Suppressor macrophage (primary cell): ENCODE measurements at places on chromosomes 5 and 9.
A peak's percentile ranks its signal among the peaks of the same experiment; 100 is the strongest.

- DNase-seq = no peak
Observed at GRCh38 chr9:38371495-38371894, 21.0 kb upstream of the ALDH1B1 start.

DNA sequence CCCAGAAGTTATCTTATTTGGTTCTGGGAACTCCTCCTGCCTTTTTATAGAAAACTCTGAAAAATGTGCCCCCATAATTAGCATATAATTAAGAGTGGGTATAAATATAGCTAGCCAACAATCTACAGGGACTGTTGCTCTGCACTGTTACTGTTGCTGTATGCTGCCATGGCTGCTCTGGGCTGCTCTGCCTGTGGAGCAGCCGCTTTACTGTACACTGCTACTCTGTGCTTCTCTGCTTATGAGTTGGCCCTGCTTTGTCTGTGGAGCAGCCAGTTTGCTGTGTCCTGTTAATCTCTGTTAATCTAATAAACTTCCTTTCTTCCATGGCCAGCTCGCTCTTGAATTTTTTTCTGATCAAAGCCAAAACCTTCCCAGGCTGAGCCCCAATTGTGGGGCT is 2244.0 kb upstream of the ACO1 start:
- no peak for DNase-seq

DNA sequence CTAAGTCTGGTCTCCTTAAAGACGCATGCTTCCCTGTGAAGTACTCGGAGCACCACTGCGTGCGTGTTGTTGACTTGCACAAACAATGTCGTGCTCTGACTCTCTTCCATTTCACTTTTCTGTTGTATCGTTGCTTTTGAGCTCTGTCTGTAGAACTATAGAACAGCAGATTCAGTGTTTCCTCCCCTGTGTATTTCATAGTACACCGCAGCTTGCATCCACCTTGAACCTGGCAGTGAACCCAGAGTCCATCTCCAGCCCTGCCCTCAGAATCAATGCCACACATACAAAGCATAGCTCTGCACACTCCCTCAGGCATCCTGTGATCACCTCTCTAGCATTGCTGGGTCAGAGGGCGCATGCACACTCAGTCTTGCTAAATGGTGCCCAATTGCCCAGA is 37.2 kb upstream of the ADAMTS2 start:
- no peak for DNase-seq

DNA sequence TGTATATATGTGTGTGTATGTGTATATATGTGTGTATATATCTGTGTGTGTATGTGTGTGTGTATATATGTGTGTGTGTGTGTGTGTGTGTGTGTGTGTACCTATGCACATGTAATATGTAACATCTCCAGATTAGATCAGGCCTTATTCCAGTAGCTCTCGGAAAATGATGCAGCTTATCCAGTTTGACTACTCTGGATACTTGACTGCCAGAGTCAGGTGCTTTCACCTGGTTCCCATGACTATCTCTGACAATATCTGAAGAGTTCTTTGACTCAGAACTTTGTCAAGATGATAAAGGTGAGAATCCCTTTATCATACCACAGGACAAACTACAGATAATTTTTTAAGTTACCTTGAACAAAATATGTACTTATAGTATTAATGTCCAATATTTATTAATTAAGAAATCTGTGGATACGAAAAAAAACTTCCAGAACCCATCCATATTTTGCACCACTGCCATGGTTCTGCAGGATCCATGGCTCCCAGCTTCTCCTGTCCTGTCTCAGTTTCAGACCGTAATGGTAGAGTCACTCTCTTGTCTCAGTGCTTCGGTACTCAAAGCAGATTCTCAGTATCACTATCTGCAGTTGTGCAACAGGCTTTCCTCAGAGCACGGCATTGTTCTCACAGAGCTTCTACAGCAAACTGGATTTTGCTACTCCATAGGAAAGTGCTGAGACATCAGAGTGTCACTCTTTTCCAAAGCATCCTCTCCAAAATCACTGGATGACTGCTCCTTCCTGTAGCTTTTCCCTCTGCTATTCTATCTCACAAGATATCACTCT is 164.4 kb upstream of the SLC12A2 start:
- no peak for DNase-seq

DNA sequence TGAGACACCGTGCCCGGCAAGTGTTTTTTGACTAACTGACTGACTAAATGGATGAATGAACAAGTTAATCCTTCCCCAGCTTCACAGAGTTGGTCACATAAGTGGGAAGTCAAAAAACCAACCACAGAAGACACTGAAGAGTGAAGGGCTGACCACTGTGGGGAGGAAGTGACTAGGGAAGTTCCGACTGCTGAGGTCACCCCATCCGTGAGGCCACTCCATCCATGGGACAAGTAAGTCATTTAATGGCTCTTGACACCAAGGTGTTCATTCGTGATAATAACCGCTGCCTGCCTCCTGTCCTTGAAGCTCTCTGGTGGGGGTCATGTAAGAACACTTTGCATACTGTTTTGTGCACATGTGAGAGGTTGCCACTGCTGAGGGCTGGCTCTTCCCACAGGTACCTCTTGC is 22.2 kb upstream of the CXCL14 start:
- DNase-seq = peak; percentile 70

GRCh38 chr5:123659011-123659410 is 147.0 kb downstream of the CSNK1G3 start:
- no peak for DNase-seq

- peak; percentile 93 for DNase-seq
Observed at GRCh38 chr5:67998709-67999261, 216.8 kb upstream of the PIK3R1 start.

DNA sequence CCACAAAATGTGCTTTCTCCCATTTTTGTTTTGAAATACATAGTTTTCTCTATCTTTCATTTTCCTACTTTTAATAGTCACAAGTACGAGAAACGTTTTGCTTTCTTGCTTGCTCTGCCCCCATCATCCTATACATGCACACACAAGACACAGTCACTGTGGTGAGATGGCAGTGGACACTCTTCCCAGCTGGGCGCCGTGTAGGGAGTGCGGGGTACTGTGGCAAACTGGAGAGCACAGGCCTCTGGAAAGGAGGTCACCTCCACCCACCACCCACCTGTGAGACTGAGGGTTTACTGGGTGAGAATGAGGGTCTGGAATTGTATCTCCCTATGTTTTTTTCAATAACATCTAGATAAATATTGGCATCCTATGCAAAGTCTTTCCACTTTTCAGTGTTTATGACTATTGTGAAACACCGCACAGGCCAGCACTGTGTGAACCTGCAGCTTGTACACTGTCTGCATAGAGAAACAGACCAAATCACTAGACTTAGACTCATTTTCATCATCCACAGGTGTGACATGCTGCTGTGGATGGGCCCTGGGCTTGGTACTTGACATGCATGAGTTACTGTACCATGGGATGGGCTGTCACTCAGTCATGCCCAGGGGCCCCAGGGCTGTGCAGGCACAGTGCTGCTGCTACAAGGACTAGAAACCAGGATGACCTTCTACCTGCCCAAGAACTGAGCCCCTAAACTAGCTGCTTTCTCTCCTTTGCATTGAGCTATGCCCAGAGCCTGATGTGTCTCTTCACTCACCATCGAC is 118.1 kb upstream of the LMX1B start:
- no peak for DNase-seq

- DNase-seq = no peak
Observed at GRCh38 chr5:126954981-126955380, 75.4 kb downstream of the MARCHF3 start.

DNA sequence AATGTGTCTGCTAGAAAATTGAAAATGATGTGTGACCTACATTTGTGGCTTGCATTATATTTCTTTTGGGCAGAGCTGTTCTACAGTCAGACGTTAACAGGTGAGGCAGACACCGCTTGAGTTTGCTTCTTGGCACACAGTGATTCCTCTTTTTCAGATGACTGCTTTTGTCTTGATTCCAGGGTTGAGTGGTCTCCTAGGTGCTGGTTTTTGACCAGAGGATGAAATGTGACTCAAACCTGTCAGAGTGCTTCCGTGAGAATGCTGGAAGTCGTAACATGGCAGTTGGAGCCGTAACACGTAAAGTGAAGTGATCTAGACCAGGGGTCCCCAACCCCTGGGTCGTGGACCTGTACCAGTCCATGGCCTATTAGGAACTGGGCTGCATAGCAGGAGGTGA is 28.3 kb upstream of the NDFIP1 start:
- DNase-seq = no peak

GRCh38 chr9:78252616-78253015 is 16.7 kb downstream of the CEP78 start:
- peak; percentile 26 for DNase-seq

DNA sequence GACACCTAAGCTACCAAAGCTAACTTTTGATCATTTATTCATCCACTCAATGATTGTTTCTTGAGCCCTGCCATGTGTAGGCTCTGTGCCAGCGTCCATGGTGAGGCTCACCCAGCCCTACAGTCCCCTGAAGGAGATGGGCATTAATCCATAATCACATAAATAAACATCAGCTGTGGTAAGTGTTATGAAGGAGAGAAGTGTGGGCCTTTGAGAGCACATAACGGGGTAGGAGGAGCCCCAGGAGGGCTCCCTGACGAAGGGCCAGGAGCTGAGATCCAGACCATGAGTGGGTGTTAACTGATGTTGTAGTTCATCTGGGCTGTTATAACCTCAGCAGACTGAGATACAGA is 53.9 kb upstream of the AFAP1L1 start:
- DNase-seq = no peak

DNA sequence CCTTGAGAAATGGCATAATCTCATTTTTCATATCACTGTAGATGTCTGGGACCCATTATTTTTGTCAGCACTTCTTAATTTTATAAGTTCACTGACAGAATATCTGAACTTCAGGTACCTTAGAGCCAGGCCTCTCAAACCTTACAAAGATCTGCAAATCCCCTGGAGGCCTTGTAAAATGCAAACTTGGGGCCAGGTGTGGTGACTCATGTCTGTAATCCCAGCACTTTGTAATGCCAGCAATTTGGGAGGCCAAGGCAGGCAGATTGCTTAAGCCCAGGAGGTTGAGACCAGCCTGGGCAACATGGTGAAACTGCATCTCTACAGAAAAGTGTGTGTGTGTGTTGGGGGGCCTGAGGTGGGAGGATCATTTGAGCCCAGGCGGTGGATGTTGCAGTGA is 30.8 kb downstream of the RASGRF2 start:
- DNase-seq = no peak

DNA sequence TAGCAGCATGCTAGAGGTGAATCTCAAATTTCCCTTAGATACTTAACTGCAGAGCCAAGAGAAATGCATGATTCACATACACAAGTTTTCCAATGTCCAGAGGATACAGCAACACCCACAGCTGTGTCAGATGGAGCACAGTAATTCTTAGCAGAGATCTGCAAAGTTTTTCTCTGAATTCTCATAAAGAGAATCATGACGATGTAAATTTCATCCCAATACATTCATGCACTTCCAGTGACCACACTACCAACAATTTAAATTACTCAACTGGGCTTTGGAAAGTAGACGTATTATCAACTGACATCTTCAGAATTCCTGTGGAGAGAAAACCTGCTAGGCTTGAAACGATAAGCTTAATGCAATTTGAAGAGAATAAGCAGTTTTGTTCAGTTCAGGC is 378.8 kb upstream of the TLE4 start:
- no peak for DNase-seq

DNA sequence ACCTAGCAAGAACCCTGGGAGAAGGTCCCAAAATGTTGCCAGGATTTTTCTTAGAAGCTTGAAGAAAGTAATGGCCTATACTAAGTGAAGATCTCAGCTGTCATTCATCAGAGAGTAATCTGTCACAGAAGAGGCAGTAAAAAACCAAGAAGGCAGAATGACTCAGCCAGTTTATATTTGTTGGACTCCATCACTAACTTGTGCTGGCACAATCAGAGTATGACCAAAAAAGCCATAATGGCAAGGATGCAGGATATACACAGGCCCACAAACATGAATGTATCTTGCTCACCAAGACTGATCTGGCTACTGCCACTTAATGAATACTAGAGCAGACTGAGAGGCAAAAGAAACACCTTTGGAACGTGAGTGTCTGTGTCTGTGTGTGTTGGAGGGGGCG is 104.0 kb upstream of the POU5F2 start:
- DNase-seq = no peak

- DNase-seq = no peak
Observed at GRCh38 chr5:150254774-150255173, 34.8 kb downstream of the CAMK2A start.

- DNase-seq = no peak
Observed at GRCh38 chr5:160081495-160081894, 37.8 kb downstream of the PWWP2A start.

DNA sequence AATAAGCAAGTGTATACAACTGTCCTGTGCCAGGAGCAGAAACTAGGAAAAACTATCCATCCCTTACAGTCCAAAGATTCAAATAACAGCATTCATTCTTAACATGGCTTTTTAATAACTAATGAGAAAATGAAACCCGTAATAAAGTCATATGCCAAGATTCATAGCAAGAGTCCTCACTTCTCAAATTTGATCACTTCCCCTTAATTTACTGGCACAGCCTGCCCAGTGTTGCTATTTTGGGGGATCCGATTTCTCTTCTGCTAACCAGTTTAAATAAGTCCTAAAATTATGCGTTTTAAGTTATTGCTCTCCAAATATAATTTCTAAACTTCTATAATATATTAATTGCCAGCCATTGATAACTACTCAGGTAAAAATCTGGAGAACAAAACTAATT is 177.0 kb upstream of the PTGER4 start:
- peak; percentile 81 for DNase-seq

GRCh38 chr9:116873937-116874914 is 187.1 kb downstream of the TRIM32 start:
- DNase-seq = no peak

- DNase-seq = no peak
Observed at GRCh38 chr5:153223376-153223775, 267.1 kb upstream of the GRIA1 start.

GRCh38 chr5:132274050-132274792 is 16.7 kb downstream of the PDLIM4 start:
- no peak for DNase-seq

DNA sequence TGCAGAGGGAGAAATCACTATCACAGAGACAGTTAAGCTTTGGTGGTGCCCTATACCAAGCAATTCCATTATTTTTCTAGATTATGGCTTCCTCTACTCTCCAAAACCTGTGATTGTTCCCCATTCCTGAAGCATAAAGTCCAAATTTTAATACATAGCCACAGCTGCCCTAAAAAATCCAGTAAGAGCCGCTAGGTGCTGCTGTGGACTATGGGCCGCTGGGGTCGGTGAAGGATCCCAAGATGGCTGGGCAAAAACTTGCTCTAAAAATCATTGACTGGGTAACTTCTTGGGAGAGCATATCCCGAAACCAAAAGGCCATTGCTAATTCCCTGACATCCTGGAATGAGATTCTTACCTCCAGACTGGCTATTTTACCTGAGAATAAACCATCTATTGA is 245.3 kb downstream of the NFIB start:
- DNase-seq = no peak

DNA sequence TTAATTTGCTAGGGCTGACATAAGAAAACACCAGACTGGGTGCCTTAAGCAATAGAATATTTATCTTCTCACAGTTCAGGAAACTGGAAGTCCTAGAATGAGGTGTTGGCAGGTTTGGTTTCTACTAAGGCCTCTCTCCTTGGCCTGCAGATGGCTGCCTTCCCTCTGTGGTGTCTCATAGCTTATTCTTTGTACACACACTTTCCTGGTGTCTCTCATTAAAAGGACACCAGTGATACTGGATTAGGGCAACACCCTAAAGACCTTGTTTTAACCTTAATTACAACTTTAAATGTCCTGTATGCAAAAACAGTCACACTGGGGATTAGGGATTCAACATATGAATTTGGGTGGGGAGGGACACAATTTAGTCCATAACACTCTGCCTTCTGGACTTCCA is 25.1 kb downstream of the NUTM2F start:
- no peak for DNase-seq

- DNase-seq = no peak
Observed at GRCh38 chr5:114363837-114364236, 2.0 kb downstream of the KCNN2 start.
